ENCODE measurements at places on chromosomes 16 and 17.

- DNase-seq, result peak; percentile 48
Observed at GRCh38 chr16:11328172-11329070, 16.8 kb upstream of the RMI2 start.

- DNase-seq, result no peak
Observed at GRCh38 chr16:2157480-2158261, 2.1 kb downstream of the TRAF7 start.

- no peak for DNase-seq
Observed at GRCh38 chr16:81551821-81552304, 107.3 kb downstream of the CMIP start.

DNA sequence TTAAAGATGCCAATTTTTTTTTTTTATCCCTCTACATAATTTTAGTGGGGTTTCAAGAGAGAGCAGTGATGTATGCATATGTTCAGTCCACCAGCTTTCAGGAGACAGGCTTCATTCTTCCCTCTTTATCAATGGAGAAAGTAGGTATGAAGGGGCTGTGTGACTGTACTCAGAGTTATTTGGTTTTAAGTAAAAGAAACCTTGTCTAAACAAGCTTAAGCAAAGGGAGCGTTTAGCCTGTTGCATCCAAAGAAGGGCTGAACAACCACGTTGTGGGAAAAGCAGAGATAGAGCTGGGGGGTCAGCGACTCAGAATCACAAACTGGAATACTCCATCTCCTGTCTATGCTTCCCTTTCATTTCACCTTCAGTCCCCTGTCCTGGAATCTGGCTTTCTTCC is 50.4 kb upstream of the HAS3 start:
- no peak for DNase-seq

DNA sequence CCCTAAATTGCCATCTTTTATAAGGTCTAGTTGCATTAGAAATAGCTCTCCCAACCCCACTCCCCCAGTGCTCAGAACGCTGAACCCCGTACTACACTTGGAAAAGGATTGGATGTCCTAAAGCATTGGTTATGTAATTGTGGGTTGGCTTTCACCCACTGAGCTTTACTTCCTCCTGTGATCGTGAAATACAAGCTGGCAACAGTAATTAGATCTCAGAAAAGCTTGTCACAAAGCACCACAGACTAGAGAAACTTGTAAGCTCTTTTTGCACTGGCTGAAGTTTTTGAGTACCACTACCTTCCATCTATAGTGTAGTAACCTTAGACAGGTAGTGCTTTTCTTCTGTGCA is 54.4 kb downstream of the SIAH1 start:
- DNase-seq, result no peak

DNA sequence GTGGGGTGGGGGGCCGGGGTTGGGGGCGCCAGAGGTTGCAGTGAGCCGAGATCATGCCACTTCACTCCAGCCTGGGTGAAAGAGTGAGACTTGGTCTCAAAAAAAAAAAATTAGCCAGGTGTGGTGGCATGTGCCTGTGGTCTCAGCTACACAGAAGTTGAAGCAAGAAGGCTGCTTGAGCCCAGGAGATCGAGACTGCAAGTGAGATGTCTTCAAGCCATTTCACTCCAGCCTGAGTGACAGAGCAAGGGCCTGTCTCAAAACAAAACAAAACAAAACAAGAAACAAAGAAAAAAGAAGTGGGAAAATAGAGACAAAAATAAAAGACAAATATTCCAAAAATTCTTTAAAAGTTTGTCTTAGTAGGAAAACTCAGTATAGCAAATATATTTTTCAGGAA is 135.1 kb upstream of the CORO6 start:
- DNase-seq, result no peak

DNA sequence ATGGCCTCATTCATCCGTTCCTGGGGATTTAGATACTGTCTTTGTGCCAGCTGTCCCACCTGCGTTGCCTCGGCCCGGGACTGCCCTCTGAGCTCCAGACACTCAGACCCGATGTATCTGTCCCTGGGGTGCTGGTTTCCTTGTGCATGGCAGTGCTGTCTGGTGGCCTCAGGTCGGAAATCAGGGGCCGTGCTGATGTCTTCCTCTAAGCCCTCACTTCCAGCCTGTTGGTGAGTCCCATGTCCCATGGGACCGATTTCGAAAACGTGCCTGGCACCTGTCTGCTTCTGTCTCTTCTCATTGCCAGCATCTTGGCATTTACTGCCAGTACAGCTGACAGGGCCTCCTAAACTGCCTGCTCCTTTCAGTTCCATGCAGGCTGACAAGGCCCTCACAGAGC is 22.1 kb downstream of the NT5M start:
- no peak for DNase-seq

DNA sequence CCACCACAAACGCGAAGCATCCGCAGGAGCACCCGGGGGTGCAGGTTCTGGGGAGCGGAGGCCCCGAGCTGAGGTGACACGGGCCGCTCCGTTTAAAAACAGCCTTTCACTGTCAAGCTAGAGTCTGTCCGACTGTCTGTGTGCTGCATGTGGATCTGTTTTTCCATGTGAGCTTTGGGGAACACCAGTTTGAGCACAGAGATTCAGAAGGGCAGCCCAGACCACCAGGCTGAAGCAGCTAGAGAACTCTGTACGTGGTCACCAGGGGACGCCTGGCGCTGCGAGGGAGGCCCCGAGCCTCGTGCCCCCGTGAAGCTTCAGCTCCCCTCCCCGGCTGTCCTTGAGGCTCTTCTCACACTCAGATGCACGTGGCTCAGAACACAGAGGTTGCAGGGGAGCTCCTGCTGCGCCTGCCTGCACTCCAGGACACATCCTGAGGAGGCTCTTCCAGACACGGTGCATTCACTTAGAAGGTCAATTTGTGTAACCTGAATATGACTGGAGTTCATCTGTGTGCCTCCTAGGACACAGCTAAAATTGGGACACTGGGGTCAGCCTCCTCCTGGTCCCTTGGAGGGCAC is 15.7 kb upstream of the FOXK2 start:
- no peak for DNase-seq
